Sigmoid colon (tissue), 7 donors: ENCODE measurements at places on chromosomes 7 and 10. TPM values are rescaled to one million over a fixed set of nuclear protein-coding genes. Genes with fewer than 3 reads are reported as not detected.
A peak's percentile ranks its signal among the peaks of the same experiment; 100 is the strongest.

DNA sequence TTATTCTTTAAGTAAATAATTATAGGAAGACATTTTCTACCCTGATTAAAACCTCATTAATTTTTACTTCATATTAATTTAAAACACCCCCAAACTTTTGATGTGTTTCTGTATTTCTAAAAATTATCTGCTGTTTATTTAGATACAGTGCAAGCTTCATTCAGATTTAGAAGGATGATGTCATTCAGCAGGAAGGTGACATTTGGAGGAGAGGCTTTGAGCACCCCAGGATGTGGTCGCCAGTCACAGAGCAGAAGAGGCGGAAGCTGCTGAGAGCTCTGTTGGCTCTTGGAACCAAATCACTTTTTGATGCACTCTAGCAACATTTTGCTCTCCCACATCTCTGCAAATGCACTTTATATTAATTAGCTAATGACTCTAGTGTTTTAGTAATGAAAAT lies 233.9 kb upstream of the CACNA2D1 start:
- DNase-seq: no peak

GRCh38 chr10:60388709-60389301 lies 870 bp downstream of the ANK3 start:
- no peak for DNase-seq

Gene DYDC2
- not detected for polyA plus RNA-seq

DNA sequence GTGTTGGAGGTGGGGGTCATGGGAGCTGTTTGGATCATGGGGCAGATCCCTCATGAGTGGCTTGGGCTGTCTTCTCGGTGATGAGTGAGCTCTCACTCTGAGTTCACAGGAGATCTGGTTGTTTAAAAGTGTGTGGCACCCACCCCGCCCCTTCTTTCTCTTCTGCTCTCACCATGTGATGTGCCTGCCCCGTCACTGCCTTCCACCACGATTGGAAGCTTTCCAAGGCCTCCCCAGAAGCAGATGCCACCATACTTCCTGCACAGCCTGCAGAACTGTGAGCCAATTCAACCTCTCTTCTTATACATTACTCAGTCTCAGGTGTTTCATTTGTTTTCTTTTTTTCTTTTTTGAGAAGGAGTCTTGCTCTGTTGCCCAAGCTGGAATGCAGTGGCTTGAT lies 170.0 kb downstream of the PTPN20 start:
- DNase-seq: no peak

Gene ENTPD1
- polyA plus RNA-seq: 5.4 TPM

DNA sequence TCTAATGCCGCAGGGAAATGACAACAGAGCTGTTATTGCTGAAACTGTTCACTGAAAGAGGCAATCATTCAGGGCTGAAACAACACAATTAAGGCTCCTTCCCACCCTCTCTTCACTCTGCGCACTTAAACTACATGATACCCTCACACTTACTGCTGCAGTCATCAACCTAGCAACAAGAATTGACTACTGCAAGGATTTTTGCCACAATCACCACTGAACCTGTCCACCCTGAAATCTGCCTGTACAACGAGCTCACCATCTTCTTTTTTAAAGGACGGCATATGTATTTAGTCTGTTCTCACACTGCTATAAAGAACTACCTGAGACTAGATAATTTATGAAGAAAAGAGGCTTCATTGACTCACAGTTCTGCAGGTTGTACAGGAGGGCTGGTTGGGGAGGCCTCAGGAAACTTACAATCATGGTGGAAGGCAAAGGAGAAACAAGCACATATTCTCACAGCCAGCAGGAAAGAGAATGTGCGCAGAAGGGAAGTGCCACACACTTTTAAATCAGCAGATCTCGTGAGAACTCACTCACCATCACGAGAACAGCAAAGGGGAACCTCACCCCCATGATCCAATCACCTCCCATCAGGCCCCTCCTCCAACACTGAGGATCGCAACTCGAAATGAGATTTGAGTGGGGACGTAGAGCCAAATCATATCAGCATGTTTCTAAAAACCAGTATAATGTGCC lies 131.7 kb downstream of the SORCS1 start:
- no peak for DNase-seq

- DNase-seq: peak; percentile 92
Observed at GRCh38 chr7:66140924-66141323, 26.3 kb downstream of the CRCP start.

Gene PRKCQ
- 0.23 TPM for polyA plus RNA-seq

GRCh38 chr7:126443951-126444350 lies 808.8 kb downstream of the GRM8 start:
- no peak for DNase-seq
